CD4-positive, alpha-beta T cell treated with Interleukin-1 beta for 1 hour (primary cell): ENCODE measurements at places on chromosomes 13 and 19.

DNA sequence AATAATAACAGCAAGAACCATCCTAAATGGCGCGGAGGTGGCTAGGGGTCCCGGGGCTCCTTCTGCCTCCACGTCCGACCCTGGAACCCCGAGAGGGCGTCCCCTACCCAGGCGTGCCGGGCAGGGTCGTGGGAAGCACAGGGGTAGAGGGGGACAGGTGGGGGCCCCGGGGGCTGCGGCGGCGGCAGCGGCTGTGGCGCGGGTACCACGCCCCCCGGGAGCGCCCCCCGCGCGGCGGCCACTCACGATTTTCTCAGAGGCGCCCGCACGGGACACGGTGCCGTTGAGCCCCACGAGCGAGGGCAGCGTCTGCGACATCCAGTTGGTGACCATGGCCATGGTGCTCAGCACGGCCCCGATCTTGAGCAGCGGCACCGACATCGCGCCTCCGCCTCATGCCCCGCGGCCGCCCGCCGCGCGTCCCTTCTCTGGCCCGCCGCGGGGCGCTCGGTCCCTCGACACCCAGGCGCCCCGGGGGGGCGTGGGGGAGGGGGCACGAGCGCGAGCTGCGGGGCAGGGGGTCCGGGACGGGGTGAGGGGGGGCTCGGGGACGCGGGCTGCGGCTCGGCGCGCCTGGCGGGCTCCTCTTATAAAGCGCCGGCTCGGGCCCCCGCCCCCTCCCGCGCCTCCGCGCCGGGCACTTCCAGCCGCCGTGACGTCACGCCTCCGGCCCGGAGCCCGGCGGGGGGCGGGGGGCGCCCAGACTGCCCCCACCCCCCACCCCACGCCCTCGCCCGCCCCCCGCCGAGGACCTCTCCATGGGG is 22.9 kb downstream of the OLFM2 start:
- no peak for DNase-seq

DNA sequence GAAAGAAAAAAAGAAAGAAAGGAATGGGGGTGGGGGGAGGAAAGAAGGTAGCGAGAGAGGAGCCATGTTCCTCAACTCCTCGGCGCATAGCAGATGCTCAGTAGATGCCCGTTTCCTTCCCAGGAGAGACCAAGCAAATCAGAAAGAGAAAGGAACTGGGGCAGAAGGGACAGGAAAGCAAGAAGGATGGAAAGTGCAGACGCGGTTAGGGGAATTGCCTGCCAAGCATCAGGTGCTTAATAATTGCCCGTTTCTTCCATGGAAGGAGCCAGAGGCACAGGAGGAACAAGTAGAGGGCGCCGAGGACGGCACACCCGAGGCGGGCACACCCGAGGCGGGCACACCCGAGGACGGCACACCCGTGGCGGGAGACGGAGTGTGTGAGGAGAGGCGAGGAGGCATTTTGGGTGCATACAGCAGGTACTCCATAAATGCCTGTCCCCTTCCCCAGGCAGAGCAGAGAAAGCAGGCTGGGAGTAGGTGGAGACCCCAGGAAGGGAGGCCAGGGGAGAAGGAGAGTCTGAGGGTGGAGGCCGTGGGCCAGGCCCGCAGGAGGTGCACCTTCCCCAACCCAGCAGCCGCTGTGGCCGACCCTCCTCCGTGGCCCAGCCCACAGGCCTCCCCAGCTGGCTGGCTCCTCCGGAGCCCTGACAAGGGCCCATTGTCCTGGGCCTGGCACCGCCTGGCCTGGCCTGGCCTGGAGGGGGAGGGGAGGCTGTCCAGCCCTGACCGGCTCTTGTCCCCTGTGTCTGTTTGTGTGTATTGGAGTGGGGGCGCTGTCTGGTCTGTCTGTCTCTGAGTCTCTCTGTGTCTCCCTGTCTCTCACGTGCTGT is 14.6 kb downstream of the JOSD2 start:
- no peak for DNase-seq

GRCh38 chr19:2210987-2211740 is 25.0 kb downstream of the PLEKHJ1 start:
- DNase-seq = no peak

- DNase-seq = no peak
These were observed 50.7 kb downstream of the NDFIP2 start for GRCh38 chr13:79531542-79532254.

DNA sequence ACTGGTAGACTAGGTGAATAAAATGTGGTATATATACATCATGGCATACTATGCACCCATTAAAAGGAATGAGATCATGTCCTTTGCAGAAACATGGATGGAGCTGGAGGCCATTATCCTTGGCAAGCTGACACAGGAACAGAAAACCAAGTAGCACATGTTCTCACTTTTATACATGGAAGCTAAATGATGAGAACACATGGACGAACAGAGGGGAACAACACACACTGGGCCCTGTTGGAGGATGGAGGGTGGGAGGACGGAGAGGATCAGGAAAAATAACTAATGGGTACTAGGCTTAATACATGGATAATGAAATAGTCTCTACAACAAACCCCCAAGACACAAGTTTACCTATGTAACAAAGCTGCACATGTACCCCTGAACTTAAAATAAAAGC is 780.0 kb downstream of the DACH1 start:
- no peak for DNase-seq

DNA sequence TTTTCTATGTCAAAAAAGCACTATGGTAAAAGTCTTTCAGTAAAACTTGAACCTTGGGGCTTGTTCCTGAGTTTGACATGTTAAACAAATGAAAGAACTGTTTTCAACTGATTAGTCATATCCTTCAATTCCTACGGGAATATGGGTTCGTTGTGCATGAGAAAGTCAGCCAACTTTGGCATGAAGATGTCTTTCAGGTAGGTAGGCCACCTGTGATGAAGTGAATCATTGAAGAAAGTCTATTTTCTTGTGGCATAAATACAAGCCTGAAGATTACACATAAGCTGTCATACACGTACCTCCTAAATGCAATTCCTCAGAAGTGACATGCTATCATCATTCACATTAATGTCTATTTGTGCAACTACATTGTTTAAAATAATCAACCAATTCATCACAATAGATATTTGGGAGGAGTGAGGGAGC is 513.0 kb downstream of the IRS2 start:
- no peak for DNase-seq

DNA sequence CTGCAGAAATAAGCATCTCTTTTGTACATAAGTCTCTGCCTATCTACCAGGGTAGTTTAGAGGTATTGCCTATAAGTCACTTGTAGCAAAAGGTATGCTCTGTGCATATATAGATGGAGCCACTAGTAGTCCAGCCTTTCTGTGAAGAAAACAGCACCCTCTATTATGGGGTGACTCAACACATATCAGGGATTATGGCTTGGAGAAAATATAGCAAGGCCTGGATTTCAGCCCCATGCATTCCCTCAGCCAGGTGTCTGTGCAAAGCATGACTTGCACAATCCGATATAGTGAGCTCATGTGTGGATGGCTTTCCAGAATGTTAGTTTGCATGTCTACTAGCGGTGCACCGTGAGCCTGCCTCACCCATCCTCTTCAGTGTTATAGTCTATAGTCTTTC is 13.4 kb upstream of the NALCN start:
- no peak for DNase-seq

GRCh38 chr13:79451500-79451962 is 29.4 kb upstream of the NDFIP2 start:
- peak; percentile 78 for DNase-seq

DNA sequence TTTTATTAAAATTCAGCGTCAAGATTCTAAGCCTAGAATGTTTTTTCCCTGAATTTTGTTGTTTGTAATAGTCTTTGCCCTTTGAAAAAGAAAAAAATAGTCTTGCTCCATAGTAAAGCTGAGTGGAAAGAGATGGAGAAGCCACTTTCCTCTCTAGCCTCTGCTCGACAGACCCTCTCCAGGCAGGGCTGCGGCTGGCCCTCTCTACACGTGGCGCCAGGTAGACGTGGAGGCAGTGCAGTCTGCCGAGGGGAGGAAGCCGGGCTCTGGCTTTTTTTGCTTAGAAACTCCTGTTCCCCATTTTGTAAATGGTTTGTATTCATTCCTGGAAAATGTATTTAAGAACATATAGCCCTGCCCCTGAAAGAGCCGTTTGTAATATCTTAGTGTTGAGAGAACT is 35.3 kb downstream of the MPHOSPH8 start:
- DNase-seq = no peak

DNA sequence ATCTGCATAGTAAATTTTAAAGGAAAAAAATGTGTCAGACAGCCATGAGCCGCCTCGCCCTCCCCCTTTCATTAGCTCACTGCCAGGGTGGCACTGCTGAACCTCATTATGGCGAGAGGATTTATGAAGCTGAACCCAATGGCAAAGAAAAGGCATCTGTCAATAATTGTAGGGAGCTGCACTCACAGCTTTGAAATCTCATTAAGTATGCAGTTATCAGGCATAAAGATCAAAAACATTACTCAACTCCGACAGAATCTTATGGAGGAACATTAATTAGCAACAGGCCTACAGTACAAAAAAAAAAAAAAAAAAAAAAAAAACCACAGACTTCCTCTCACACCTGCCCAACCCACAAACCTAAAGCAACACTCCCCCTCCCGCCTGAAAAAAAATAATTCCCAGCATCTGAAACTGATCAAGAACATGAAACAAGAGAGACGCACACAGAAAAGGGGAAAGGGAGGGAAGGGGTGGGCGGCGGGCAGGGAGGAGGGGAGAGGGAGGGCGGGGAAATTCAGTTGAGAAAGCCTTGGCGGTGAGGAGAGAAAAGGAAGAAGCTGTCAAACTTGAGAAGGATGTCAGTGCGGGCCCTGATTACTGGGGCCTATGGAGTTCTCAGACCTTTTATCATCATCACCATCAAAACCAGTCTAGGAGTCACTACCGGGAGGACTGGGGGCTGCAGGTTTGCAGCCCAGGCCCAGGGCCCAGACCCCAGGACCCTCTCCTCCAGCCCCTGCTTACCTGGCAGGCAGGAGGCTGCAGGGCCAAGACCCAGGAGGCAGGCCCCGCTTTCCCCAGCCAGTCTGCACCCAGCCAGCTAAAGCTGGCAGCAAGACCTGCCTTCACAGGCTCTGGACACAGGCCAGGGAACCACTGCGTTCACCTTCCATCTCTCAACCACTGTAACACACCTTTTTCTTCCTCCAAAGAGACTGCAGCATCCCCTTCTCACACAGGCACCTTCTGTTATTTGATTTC is 8.9 kb downstream of the TSHZ3 start:
- DNase-seq = peak; percentile 71

DNA sequence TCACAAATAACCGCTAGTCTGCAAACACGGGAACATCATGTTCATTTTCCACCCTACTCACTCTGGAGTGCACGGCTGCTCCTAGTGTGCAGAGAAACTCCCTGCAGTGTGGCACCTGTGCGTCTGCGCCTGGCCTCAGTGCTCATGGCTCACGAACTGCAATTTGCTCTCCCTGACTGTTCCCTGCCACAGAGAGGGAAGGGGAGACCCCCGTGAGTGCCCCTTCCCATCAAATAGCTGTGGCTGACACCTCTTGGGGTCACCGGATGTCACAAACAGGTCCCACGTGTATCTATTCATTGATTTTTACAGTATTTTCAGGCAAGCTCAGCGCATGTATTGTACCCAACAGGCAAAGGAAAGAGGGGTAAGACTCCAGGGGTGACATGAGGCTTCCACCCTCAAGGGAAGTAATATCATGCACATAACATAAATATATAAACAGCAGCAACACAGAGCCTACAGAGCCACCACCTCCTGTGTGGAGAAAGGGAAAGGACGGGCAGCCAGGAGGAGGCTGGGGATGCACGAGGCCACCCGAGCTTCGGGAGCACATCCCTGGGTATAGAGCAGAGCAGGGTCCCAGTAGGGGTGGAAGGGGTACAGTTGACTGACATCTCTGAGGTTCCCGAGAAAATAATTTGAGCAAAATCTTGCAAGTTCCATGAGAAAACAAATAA is 140.3 kb upstream of the SOX1 start:
- no peak for DNase-seq

DNA sequence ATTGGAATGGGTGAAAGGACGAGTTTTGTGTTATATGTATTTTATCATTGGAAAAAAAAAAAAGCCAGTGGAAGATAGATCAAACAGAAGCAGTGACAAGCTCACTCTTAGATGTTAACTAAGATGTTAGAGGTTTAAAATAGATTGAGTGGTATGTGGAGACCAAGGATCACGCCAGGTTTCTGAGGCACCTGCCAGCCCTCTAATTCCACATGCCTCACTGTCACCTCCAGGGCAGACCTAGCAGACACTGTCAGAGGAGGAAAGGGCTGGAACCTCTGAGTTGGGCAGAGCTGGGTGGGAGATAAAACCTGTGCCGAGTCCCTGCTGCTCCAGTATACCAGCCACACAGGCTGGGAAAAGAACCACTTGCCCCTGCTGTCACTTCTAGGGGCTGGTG is 57.5 kb upstream of the SIAH3 start:
- no peak for DNase-seq

DNA sequence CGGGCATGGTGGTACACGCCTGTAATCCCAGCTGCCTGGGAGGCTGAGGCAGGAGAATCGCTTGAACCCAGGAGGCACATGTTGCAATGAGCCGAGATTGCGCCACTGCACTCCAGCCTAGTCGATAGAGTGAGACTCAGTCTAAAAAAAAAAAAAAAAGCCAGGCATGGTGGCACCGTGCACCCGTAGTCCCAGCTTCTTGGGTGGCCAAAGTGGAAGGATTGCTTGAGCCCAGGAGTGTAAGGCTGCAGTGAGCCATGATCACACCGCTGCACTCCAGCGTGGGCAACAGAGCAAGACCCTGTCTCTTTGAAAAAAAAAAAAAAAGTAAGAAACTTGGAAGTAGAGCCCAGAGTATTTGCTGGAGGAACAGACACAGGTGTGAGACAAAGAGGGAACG is 27.7 kb downstream of the CCDC8 start:
- no peak for DNase-seq

DNA sequence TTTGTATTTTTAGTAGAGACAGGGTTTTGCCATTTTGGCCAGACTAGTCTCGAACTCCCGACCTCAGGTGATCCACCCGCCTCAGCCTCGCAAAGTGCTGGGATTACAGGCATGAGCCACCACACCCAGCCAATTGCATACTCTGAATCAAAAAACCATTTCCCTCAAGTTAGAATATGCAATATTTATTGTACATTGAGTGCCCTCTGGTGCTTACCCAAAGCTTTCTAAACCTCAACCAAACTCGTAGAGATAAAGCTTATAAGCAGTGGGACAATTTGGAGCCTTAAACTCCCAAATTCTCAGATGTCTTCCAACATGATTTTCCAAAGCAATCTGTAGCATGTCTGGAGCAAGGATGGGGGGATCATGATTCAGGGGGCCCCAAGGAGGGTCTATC is 22.4 kb downstream of the RFXAP start:
- DNase-seq = no peak

- no peak for DNase-seq
These were observed 24.2 kb downstream of the TEX29 start for GRCh38 chr13:111344471-111345191.

DNA sequence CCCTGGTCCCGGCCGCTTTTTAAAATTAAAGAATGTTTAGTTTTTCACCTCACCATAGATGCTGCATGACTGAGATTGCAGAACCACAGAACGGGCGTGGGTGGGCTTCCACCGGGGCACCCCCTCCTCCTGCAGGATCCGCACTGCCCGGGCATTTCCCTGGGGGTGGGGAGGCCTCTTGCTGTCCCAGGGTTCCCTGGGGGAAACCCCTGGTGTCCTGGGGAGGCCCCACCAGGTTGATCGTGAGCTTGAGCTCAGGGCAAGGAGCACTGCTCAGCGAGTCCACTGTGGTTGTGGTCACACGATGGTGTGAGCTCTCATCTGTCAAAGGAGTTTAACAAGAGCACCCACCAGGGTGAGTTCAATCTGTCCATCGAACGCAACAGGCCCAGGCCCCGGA is 11.4 kb upstream of the TCF3 start:
- no peak for DNase-seq
